ENCODE measurements at places on chromosomes 16 and 17. TPM values are rescaled to one million over a fixed set of nuclear protein-coding genes. Genes with fewer than 3 reads are reported as not detected.
A peak's percentile ranks its signal among the peaks of the same experiment; 100 is the strongest.

DNA sequence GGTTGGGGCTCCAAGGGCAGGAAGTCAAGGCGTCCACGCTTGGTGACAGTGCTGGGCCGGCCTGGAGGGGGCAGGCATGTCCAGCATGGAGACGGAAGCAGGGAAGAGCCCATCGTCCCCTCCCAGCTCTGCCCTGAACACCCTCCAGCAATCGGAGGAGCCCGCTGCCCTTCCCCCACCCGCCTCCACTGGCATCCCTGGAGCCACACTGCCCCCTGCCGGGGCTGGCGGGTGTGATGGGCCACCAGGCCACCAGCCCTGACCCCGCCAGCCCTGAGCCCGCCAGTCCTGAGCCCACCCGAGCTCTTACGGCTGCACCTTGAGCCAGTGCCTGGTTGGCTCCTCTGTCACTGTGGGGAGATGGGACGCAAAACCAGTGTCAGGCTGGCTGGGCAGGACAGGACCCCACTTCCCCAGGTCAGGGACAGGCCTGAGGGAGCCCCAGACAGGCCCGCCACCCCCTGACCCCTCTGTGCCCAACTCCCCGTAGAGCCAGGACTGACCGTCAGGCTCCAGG, 4.1 kb upstream of the CDH15 start:
- DNase-seq, result peak; percentile 93

SSH2 gene
- 25.6 TPM for total RNA-seq

DNA sequence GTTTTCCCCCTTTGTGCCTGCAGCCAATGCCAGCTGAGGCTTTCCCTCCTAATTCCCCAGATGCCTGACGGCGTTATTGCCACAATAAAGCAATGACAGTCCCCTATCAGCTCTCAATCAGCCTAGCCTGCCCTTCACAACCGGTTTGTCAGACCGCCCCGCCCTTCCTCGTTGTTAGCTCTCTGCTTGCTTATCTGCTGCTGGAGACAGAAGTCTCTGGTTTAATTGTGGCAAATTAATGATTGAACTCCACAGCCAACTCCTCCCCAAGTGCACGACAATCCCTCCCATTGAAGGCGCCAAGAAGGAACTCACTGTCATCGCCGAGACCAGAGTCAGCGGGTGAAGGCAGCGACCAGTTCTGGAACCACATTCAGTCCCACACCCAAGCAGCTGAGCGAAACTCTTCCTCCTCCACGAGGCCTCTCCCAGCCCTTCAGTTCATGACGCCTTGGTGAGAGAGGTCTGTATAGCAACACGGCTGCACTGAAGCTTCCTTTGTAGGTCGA, 474.4 kb downstream of the SLC39A11 start:
- DNase-seq, result no peak

RRN3 gene
- 42.3 TPM for total RNA-seq

- no peak for DNase-seq
Observed at GRCh38 chr17:3722716-3723115, 987 bp upstream of the HASPIN start.

DNA sequence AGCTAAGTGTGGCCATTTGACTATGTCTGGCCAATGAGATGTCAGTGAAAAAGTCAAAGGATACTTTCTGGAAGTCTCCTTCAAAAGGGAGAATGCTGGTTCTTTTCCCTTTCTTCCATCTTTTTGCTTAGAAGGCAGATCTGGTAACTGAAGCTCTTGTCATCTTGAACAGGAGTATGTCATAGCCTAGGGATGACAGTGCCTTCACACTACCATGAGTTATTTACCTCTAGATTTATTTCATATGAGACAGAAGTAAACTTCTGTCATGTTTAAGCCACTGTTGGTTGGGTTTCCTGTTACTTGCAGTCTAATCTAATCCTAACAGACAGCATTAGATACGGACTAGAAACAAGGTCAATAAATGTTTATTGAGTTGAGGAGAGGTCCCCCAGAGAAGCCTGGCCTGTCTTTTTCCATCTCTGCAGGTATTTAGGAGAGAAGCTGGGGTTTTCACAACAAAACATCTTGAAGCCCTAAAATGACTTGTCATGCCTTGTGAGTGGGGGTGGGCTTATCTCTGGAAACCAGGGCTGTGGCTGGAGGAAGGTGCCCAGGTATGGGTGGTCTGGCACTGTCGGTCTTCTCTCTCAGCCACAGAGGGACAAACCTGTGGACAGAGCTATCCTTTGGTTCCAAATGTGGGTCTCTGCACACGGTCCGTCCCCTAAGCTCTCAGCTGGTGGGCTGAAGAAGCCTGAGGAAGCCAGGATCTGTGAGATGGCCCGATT, 28.5 kb downstream of the TMEM98 start:
- no peak for DNase-seq

GRCh38 chr17:80910043-80910442, 81.6 kb upstream of the CHMP6 start:
- DNase-seq, result no peak

DNA sequence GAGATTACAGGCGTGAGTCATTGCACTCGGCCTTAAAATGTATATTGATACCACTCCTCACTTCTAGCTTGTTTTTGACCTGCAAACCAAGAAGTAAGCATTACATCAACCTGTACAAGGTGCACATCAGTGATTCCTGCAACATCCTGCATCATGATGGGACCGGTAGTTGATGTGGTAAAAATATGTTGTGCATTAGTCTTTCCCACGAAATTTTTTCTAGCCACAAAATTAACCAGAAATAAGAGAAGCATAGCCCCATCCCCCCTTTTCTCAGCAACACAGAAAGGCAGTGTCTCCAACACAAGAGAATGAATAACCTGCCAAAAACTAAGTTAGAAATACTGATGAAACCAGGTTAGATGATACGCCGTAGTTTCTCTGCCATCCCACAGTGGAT, 21.1 kb upstream of the NSMCE1 start:
- no peak for DNase-seq

ALDOA gene
- total RNA-seq, result 1,155 TPM

DNA sequence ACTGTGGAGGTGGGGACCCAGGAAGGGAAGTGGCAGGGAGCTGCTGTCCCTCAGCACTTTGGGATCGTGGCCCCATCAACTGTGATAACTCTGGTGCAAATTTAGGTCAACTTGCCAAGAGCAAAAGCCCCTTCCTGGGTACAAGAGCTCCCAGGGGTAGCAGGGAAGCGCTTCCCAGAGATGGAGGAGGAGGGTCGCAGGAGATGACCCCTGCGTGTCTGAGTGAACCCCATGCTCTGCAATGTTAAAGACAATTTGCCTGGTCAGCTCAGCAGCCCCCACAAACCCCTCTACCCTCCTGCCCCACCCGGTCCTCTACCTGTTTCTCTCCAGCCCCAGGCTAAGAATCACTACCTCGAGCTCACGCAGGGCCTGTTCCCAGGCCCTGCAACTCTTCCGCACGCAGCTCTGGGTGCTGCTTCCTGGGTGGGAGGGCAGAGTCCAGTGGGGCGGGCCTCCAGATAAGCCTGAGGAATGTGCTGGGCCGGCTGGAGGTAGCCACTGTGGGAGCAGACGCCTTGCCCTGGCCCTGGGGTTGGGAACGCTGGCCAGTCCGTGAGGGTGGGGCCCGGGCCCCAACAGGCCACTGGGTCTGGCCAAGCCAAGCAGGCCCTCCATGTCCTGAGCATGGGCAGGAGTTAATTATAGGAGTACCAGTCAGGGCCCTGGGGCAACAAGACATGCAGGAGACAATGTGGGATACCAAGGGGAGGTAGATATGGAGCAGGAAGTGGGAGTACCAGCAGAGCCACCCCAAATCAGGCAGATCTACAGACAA, 6.1 kb downstream of the DOK4 start:
- no peak for DNase-seq

NPIPA3 gene
- 0.60 TPM for total RNA-seq

CACNB1 gene
- 5.7 TPM for total RNA-seq

GRCh38 chr17:58301504-58302150, 20.9 kb upstream of the MPO start:
- no peak for DNase-seq

- no peak for DNase-seq
Observed at GRCh38 chr17:33073416-33073815, 81.8 kb downstream of the SPACA3 start.

DNA sequence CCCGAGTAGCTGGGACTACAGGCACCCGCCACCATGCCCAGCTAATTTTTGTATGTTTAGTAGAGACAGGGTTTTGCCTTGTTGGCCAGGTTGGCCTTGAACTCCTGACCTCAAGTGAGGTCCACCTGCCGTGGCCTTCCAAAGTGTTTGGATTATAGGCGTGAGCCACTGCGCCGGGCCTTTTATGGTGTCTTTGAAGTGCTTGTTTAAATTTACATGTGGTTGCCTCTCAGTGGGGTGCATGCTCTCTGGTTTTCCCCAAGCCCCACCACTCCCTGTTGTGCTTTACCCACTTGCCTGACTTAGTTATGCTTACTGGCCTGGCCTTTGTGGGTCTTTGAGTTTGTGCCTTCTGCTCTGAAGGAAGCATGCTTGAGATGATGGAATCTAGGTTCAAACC, 132.0 kb downstream of the PRKCB start:
- no peak for DNase-seq

SPN gene
- 1.8 TPM for total RNA-seq

GRCh38 chr16:68406458-68407152, 41.7 kb downstream of the SMPD3 start:
- no peak for DNase-seq

GRCh38 chr16:24164416-24164815, 91.7 kb upstream of the CACNG3 start:
- no peak for DNase-seq

EXOC3L1 gene
- 18.2 TPM for total RNA-seq

GRCh38 chr16:87492721-87493607, at the start of gene ZCCHC14:
TSS of gene ZCCHC14 (minus strand) at chr16:87493024. CDS start at chr16:87492238, 786 bp downstream.
- peak; percentile 99 for DNase-seq

TBC1D10B gene
- total RNA-seq, result 17.0 TPM

TNK1 gene
- total RNA-seq, result 2.9 TPM

DNA sequence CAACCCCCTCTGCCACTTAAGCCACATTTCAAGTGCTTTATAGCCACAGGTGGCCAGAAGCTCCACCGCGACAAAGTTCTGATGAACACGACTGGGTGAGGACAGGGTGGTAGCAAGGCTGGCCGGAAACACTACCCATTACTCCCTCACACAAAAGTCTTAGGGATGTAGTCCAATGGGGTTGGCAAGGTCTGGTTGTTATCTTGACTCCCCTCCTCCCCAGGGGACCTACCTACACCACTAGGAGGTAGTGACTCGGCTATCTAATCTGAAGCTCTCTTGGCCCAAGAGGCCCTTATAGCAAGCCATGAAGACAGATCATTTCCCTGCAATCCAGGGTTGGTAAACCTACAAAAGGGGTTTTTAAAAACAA, 8.4 kb downstream of the LITAFD start:
- no peak for DNase-seq

SNX20 gene
- total RNA-seq, result 2.8 TPM

KRT36 gene
- not detected for total RNA-seq

GRCh38 chr17:44220213-44221083, 973 bp upstream of the UBTF start:
- DNase-seq, result peak; percentile 69

DNA sequence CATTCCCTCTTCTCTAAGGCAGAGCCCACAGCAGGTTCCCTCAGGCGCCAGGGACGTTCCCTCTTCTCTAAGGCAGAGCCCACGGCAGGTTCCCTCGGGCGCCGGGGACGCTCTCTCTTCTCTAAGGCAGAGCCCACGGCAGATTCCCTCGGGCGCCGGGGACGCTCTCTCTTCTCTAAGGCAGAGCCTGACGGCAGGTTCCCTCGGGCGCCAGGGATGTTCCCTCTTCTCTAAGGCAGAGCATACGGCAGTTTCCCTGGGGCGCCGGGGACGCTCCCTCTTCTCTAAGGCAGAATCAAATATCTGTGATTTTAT, 24.3 kb downstream of the ACSF3 start:
- DNase-seq, result no peak

DNA sequence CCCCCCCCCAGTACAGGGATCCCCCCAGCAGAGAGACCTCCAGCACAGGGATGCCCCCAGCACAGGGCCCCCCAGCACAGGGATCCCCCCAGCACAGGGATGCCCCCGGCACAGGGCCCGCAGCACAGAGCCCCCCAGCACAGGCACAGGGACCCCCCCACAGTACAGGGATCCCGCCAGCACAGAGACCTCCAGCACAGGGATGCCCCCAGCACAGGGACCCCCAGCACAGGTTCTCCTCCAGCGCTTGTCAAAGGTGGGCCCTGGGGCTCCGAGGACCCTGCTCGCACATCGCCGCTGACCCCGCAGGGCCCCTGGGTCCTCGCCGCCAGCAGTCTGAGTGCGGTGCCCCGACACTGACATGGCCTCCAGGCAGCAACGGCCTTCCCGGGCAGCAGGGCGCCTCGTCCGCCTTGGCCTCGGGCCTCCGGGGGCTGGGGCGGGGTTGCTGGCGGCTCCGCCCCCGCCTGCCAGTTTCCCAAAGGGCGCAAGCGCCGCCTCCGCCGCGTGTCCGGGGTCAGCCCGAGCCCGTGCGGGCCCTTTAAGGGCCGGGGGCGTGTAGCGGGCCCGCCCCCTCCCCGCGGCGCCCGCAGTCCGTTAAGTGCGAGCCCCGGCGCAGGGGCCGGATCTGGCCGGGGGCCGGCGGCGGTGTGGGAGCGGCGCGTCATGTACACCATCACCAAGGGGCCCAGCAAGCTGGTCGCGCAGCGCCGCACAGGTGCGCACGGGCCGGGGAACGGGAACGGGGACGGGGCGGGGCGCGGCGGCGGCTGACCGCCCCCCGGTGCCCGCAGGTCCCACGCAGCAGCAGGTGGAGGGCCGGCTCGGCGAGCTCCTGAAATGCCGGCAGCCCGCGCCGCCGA, at the start of gene MCRIP2:
MCRIP2 (plus strand) TSS at position 503 of the 863 bp plus-strand sequence; CDS start at position 667, 164 bp downstream.
- peak; percentile 91 for DNase-seq

DNA sequence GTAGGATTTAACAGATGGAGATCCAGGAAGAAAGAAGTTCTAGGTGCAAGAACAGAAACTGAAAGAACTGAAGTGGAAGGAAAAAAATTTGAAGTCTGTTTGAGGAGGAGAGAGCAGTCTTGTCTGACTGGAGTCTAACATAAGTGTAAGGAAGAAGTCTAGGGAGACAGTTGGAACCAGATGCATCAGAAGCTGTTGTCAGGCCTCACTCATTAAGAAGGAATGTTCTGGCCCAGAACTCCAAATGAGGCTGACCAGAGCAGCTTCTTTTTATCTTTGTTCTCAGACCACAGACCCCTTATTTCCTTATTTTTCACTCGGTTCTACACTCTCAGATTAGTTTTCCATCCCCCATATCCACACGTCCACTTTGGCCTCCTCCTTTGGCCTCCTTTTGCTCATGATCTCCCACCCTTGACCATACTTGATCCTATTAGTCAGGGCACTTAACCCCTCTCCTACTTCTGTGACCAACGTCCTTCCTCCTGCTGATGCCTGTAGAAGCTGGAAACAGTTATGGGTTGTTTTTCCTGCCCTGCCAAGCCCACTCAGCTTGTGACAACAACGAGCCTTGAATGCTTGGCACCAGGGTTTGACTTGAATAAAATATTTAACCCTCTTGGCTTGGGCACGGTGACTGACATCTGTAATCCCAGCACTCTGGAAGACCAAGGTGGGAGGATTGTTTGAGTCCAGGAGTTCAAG, 7.0 kb upstream of the MYH2 start:
- DNase-seq, result no peak

- no peak for DNase-seq
Observed at GRCh38 chr17:4331614-4332013, 34.9 kb downstream of the UBE2G1 start.

OR3A3 gene
- total RNA-seq, result not detected

GRCh38 chr17:75720656-75721462, at the start of gene ITGB4:
TSS of gene ITGB4 (plus strand) at chr17:75721459. CDS start at chr17:75724704, 3,245 bp downstream.
- no peak for DNase-seq

KCTD19 gene
- not detected for total RNA-seq

- DNase-seq, result peak; percentile 58
Observed at GRCh38 chr17:45307290-45308015, 9.4 kb downstream of the MAP3K14 start.

Measured in adrenal gland (tissue), 19 donors.